Activated T-cell treated with anti-CD3 and anti-CD28 coated beads for 4 hours (primary cell): ENCODE measurements at places on chromosomes 2 and 18.

GRCh38 chr2:182586426-182586825 is 129.6 kb upstream of the DNAJC10 start:
- no peak for DNase-seq

DNA sequence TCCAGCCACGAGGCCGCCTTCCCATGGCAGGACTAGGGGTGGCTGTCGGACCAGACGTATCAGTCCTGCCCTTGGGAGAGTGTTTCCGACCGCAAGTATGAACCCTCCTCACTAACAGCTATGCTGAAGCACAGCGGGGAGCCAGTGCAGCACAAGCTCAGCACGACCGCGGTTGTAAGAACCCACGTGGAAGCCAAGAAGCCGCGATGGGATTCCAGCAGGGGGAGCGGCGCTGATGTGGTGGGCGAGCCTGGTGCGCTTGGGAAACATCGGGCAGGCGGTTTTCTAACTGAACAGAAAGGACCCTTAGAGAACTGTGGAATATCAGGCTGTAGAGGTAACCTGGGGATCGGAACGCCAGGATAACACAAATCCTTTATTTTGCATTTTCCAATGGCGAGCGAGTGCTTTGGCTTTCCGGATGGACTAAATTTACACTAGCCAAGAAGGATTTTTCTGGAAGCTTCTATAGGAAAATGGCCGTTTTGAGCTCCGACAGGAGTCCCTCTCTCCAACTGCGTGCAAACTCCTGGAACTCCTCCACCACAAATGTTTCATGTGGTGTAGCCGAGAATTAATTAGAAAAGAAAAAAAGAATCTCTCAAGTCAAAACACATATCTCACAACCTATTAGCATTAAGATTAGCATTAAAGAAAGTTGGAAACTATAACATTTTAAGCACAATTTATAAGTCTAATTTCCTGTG is 132.0 kb upstream of the MYCN start:
- DNase-seq = no peak

DNA sequence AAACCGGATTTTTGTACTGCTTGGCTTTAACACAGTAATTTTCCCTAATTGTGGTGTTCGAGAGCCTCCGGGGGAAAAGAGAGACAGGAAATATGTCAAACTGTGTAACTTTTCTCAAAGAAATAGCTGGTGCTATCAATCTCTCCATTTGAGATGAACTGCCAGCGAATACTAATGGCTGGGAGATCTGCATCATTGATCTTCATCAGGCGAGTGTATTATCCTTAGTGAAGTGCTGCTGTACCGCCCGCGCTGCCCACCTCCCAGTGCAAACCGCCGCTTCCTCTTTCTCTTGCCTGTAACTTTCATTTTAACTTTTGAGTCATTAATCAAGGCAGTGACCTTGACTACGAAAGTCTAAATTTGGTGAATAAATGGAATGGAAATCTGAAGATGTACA is 246.1 kb upstream of the ST6GAL2 start:
- no peak for DNase-seq

DNA sequence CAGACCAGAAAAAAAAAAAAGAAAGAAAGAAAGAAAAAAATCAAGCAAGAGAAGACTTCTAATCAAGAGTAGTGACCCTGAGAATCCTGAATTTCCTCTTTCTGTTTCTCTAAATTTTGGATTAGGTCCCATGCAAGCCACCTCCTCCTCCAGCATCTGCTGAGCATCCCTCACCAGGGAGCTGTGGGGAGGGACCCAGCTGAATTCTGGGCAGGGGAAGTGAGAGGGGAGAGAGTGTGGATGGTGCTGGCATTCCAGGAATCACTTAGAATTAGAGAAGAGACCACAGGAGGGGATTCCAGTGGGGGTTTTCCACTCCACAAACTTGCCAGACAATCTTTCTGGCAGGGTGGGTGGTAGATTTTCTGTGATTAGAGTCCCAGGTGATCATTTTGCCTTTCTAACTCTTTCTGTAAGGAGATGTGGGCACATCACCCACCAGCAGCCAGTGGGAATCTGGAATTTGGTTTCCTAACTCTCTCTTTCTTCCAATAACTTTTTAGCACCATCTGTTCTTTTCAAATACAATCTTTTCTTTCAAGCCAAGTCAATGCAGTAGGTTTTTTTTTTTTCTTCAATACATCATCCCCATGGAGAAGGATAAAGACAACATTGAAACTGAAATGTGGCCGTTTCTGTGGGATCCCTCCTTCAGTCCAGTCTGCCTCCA is 279.2 kb downstream of the CLIP4 start:
- no peak for DNase-seq

DNA sequence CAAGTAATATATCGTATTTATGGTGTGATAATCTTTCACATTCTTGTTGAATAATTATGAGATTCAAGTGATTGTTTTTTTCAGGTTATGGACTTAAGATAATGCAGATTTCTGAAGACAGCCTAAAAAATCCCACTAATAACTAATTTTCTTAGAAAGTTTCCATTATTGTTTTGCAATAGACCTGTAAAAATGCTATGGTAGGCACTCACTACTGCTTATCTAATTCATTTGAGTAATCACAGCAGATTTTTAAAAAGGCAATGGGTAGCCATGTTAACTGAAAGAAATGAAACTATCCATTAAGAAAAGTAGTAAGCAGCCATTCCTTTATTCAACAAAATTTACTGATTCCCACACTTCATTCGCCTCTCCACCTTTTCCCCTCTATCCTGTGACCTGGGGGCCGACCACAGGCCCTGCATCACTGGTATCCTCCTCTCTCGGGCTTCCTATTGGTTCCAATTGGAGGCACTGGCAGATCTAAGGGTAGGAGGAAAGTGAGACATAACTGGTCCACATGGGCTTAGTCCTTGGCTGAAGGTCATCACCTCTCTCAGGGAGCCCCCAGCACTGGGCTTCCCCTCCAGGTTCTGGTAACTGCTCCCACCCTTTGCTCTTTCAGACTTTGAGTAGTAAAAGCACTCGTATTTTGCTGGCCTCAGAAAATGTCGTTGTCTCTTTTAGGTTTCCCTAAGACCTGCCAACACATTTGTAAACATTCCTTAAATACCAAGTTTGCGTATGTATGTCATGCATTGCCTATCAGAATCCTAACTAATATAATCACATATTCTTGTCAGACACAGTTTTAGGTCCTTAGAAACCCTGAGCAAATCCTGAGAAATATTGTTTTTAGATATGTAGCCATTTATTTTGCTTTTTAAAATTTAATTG is 18.5 kb downstream of the RBMS1 start:
- no peak for DNase-seq

GRCh38 chr2:160114020-160114419 is 51.6 kb upstream of the PLA2R1 start:
- DNase-seq = no peak

DNA sequence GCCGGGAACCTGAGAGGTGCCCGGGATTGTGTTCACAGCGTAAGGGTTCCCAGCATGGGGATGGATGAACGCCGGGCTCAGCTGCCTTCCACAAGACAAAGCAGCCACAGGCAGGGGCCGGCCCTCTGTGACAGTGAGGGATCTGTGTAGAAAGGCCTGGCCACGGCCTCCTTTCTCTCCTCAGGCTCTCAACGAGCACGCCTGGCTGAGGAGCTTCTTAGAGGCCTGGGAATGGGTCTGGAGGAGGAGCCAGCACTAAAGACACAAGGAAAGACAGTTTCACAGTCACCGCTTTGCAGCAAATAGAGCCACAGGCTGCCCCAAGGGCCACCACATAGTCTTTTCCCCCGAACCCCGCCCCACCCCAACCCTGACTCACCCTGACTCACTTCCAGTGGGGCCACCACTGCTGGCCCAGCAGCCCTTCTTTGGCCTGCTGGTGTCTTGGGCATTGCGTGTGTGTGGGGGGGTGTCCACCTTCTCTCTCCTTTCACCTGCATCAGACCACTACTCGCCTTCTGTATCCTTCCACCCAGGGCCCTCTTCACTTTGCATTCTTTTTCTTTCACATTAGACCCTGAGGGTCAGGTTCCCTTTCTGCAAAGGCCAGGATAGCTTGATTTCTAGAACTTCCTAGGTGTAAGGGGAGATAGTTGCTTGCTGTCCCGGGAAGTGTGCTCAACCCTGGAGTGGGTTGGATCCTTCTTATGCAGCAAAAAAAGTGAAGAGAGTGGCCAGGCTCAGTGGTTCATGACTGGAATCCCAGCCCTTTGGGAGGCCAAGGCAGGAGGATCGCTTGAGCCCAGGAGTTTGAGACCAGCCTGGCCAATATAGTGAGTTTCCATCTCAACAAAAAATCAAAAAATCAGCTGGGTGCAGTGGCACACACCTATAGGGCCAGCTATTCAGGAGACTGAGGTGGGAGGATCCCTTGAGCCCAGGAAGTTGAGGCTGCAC is 19.3 kb upstream of the HPCAL1 start:
- DNase-seq = no peak

DNA sequence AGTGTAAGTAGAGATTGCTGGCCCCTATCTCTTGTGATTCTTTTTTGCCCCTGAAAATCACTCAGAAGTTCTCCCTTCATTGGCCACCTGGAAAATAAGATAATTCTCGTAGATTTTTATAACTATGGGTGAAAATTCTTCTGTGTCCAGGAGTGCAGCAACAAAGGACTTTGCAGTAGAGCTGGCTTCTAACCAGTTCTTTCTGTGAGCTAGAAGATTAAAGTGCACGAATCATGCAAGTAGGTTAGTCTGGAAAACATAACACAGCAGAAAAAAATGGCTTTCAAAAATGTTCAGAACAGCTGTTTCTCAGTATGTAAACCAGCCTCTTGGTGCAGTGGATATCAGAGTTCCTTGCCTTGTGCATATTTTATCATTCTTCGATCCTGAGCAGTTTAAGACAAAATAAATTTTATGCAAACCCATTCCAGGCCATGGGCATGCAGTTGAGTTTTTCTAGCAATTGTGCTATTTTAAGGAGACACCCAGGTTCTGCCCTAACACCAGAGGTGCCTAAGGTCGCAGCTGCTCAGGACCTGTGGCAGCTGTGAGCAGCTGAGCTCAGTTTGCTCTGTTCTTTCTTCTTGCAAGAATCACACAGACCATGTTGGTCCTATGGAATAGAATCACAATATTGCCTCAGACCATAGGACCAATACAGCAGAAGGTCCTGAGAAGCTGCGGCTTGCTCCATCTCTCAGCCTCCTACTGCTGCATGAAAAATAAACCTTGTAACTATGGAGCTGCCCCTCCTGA is 80.9 kb upstream of the BCL2L11 start:
- DNase-seq = no peak

DNA sequence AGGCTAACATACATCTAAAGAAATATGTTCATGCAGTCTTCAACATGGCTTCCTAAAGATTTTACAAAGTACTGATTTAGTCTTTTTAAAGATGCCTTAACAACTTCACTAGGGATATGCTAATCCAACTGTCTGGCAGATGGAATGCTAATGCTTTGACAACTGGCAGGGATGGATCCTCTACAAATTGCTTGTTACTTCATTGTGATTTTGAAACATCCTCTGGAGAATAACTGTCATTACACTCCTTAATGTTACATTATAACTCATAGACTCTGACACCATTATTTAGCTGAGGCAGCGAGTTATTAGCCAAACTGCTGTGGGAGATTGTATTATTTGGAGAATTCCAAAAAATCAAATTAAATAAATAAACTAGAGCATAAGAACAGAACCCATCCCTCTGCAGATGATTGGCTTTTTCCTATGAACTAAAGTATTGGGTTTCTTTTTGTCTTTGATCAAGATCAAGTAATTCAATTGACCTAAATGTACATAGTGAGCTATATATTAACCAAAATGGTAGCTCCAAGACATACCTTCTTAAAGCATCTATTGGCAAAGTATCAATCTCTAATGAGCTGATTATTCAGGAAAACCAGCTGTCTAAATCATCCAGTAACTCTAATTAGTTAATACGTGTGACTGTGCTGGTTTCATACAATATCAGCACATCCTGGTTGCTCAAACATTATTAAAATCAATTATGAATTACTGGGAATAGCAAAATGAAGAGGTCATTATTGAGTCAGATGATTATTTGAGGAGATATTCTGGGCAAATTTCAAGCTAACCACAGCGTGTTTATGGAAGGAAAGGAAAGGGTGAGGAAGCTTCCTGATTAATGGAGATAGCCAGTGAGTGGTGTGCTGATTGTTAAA is 321.3 kb upstream of the TFPI start:
- no peak for DNase-seq

DNA sequence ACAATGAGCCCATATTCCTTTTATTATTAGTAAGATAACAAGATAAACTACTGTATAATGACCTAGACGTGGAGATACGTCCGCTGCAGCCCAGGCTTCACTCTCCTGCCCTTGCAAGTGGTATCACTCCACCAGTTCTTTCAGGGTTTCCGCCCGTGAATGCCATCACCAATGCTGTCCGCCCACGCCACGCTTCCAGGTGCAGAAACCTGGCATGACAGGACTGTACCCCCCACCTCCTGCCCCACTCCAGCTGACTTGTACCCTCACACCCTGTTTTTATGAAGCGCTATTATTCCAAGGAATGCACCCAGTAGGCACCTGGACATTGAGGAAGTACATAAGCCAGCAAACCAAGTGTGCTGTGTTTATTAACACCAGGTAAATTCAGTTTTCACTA is 79.8 kb downstream of the MYT1L start:
- no peak for DNase-seq

- no peak for DNase-seq
These were observed 38.6 kb upstream of the KCNF1 start for GRCh38 chr2:10873171-10873570.

GRCh38 chr2:51717312-51717711 is 685.4 kb upstream of the NRXN1 start:
- DNase-seq = no peak

GRCh38 chr2:156908825-156909224 is 348.7 kb upstream of the GALNT5 start:
- no peak for DNase-seq

DNA sequence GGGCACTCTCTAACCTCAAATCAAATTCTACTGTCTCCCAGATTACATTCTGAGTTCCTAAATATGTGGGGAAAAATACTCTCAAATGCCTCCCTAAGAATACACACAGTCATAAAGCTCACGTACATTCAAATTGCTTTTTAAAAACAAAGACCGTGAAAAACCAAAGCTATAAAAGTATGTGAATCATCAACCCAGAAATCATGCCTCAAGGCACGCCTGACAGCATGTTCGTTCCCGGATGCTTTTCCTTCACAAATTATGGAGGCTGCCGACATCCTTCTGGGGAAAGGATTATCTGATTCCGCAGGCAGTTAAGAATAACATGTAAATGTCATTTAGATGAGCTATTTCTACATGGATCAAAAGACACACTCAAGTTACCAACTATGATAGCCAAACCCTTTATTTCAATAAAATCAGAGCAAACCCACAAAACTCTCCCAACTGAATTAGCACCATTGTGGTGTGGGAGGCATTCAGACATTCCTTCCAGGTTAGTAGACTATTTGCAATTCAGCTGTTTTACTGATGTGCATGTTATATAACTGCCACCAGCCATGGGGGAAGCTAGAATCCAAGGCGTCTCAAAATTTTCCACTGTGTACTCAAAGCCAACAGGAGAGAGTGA is 398.2 kb upstream of the TRIB2 start:
- no peak for DNase-seq

DNA sequence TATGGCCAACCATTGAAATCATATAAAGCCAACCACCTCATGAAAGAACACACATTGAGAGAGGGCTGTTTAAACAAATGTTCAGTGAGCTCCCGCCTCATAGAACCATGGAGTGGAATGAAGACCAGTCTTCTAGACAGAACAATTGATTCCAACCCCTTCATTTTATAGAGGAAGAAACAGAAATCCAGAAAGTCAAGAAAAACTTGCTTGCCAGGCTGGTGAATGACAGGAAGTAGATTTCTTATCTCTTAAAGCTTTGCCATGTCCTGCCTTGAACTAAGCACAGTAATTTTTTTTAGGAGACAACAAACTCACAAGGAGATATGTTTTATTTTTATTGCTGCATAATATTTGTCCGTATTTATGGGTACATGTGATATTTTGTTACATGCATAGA is 16.5 kb upstream of the NRP2 start:
- no peak for DNase-seq
